A673 (cell line): ENCODE measurements at places on chromosomes 2 and 18.
A peak's percentile ranks its signal among the peaks of the same experiment; 100 is the strongest.

DNA sequence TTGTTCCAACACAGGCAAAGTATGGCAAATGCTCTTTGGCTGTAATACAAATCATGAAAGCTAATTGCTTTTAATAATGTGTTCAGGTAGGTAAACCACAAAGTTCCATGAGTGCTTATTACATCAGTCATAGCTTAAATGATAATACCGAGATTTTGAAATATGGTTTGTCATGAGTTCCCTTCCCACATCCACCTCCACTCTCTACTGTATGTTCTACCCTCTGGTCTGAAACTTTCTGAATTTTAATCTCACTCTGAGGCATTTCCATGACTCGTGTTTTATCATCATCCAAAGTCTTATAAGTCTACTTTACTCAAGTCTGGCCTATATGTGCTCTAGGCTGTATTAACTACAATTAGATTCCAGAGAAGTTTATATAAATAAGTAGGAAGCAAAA is 354.8 kb downstream of the AKAIN1 start:
- DNase-seq: no peak

DNA sequence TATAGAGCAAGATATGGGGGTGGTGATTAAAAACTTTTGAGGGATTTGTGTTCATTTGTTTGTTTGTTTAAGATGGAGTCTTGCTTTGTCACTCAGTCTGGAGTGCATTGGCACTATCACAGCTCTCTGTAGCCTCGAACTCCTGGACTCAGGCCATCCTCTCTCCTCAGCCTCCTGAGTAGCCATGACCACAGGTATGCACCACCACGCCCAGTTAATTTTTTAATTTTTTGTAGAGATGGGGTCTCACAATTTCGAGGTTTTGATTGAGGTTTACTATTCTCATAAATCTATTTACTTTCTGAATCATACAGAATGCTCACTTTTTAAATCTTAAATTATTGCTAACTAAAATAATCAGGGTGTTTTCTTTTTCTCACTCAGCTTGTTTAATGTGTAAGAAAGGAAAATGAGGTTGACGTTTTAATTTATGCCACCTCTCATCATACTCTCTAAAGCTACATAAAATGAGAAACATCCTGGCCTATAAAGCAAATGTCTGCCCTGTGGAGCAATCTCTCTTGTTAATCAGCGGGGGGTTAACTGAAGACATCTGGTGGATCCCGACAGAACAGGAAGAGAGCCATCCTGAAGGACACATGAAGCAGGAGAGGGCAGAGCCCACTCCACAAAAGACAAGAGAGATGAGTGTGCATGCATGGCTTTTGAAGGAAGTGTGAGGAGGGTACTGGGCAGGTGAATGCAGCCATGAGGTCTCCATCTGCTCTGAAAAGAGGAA is 589.1 kb upstream of the SLC8A1 start:
- peak; percentile 76 for DNase-seq

DNA sequence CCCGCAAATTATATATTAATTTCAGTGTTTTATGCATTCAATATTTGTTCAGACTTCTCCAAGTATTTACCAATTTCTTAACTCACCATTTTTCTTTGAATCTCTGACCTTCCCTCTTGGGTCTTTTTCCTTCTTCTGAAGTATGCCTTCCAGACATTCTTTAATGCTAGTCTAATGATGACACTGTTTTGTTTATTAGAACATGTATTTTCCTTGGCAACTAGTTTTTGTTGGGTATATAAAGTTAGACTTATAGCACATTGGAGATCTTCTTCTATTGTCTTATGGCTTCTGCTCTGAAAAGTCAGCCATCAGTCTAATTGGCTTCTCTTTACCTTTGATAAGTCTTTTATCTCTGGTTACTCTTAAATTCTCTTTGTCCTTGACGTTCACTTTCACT is 423.2 kb upstream of the NRP2 start:
- DNase-seq: no peak

DNA sequence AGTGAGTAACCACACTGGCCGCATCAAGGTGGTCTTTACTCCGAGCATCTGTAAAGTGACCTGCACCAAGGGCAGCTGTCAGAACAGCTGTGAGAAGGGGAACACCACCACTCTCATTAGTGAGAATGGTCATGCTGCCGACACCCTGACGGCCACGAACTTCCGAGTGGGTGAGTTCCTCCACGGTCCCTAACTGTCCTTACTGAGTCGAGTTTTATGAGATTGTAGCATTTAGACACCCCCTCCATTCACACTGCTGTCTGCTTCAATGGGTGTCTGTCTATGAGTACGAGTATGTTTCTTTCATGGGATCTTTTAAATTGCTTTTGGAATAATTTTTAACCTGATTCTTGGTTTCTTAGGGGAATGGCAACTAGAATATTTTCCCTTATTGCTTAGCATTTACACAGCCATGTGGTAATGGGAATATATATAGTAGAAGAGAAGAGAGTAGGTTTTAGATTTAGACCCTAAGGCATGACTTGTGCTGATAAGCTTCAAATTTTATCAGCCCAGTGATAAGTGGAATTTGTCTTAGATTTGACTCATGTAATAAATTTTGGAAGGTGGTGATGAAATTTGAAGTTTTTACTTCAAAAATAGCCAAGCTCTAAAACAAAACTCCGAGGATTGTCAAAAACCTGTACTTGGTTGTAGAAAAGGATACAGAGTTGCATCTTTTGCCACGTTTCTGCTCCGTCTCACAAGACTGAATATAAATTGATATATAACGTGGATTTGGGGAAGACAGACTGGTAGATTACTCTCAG is 188.2 kb downstream of the LTBP1 start:
- no peak for DNase-seq

DNA sequence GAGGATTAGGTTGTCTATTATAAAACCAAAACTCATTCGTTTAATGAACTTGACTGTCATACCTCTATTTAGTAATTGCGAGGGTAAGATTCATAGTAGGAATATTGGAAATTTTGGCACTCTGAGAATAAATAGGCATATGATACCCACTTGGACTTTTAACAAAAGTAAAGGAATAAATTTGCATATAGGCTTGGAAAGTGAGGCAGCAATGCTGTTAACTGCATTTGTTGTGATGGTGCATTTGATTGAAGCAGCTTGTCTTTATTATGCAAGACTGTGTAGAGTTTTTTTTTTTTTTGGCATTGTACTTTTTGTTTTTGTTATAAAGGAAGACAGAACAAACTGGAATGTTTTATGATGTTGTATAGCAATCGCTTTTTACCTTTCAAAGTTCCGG is 18.9 kb downstream of the ITGB1BP1 start:
- DNase-seq: no peak

DNA sequence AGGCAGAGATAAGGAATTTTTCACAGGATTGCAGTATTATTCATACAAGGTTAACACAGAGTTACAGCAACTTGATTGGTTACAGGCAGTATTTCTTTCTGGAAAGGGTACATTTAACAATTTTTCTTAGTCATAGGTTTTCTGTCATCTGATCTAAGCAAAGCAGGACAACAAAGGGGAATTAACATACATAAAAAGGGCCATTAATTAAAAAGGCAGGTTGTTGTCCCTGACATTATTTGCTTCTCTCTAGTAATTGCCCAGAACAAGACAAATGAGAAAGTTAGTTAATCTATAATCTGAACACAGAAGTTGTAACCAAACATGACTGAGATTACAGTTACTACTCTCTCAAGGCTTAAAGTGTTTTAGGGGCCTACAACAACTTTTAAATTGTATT is 291.4 kb upstream of the LRRTM4 start:
- DNase-seq: no peak

- no peak for DNase-seq
These were observed 306.7 kb upstream of the POU3F3 start for GRCh38 chr2:104547221-104547620.

DNA sequence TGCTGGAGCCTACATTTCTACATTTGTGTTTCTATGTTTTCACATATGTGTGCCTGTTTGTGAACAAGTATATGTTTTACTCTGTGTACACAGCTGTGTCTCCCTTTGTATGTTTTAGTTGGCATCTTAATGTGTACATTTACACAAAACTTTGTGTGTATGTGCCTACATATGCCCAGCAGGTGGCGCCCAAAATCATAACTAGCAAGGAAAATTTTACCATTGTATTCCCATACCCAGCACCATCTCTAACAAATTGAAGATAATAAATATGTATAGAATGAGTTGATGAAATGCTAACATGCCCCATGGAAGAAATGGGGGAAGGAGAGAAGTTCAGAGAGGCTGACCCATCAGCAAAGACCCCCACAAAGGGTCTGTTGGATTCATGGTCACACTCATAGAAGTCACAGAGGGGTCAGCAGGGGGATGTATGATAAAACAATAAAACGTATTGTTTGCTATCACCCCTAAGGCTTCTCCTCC is 48.1 kb downstream of the PKDCC start:
- DNase-seq: peak; percentile 87

DNA sequence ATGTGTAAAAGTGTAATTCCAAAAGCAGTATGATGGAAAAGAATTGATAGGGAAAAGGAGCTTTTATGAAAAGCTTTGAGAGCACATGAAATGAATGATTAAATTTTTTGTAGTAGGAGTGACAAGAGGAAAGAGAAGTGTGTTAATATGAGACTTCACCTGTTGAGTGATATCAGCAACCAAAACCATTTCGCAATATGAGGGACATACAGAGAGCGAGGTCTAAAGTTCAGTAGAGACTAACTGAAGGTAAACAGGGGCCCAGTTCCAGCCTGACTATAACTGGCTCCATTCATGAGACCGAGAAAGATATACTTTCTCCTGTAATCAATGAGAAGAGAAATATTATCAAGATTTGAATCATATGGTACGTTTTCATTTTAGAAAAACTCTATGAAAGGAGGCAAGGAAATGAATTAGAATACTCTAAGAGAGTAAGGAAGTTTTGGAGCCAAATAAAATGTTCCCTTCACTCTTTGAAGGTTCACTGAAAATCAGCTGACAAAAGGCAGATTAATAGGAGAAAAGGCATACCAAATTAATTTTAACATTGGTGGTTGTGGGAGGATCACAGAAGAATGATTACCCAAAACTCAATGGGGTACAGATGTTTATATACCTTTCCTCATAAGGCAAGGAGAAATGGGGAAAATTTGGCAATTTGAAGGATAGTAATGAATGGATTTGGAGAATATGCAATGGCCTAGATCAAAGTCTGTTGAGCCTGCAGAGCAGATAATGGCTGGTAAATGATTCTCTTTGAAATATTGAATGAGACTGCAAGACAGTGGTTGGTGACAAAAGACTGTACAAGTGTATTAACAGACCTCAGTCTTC is 932.2 kb downstream of the TDRD15 start:
- DNase-seq: no peak

DNA sequence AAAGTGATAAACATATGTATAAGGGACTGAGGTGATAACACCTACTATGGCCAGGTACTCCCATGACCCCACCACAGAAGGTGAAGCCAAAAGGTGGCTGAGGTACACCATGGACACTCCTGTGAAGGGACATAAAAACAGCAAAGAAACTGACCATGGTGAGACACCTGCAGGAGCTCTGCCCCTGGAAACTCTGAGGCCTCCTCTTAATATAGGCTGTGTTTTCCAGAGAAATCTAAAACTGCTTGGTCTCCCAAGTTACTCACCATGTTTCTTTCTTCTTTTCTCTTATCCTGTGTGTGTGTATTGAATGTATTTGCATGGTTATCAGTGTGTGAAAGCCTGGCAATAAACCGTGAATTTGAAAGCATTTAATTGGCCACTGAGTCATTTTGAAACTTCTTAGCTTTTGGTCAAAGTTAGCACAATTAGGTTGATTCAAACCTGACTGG is 739.3 kb upstream of the GCFC2 start:
- no peak for DNase-seq

DNA sequence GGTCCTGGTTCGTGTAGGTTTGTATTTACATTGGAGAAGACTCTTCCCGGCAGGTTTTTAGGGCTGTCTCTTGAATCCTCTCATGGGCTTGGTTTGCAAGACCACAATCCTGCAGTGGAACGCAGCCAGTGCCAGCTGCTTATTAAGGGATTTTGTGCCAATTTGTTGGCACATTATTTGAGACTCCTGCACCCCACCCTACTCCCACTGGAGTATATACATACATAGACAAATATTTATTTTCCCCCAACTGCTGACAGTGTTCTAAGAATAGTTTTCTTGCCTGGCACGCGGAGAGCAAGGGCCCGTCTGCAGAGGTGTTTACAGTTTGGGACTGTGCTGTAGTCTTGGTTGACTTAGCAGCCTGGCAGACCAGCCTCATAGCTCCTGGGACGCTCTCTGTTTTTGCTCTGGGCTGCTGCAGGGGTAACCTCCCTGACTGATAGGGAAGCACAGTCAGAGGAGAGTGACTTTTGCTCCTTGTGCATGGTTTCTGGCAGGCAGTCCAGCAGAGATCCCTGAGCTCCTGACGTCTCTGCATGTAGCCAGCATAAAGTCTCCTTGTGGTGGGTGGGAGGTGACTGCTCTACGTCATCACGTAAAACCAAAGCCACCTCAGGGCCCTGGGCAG is 1.9 kb downstream of the LDLRAD4 start:
- DNase-seq: no peak

GRCh38 chr2:232491139-232491780 is 3.6 kb upstream of the ECEL1 start:
- DNase-seq: no peak

GRCh38 chr2:69482471-69482870 is 45.2 kb upstream of the NFU1 start:
- DNase-seq: peak; percentile 19

- DNase-seq: no peak
These were observed 5.4 kb downstream of the SIX2 start for GRCh38 chr2:45003579-45004551.

GRCh38 chr2:202046572-202046971 is 12.9 kb downstream of the FZD7 start:
- DNase-seq: peak; percentile 42

DNA sequence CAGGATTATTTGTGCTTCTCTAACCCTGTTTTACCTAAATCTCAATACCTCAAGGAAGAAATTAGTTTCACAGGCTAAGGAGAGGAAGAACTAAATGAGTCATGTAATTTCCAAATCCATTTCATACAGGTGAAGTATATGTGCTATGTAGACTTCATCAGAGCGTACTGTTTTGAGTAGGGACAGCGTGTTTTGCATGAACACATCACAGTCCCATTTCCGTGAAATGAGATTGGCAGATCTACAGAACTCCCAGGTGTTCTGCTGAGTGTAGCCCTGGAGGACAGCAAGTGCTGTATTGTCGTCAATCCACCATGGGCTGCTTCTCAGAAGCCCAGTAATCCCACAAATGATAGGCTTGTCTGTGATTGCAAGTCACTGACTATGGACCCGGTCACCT is 97.7 kb downstream of the XRCC5 start:
- no peak for DNase-seq

DNA sequence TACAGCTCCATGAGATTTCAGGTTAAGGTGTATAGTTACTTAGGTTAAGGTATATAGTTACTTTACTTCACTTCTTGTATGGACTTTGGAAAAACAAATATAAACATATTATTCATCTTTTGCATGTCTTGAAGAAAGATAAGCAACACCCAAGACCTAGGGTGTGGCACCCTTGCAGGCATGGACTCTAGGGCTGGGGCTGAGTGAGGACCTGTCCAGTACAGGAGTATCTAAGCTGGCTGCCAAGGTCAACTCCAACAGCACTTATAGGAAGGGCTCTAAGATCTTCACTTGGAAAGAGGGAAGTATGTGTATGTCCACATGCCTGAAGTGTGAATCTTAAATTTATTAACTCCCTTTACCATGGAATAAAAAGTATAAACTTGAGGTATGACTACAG is 7.1 kb upstream of the TMEM163 start:
- no peak for DNase-seq

- DNase-seq: no peak
These were observed 44.3 kb downstream of the IWS1 start for GRCh38 chr2:127482031-127482430.

GRCh38 chr2:236830926-236831325 is 254.8 kb upstream of the COPS8 start:
- no peak for DNase-seq
